ENCODE measurements at places on chromosomes 2 and 18.
A peak's percentile ranks its signal among the peaks of the same experiment; 100 is the strongest.

DNA sequence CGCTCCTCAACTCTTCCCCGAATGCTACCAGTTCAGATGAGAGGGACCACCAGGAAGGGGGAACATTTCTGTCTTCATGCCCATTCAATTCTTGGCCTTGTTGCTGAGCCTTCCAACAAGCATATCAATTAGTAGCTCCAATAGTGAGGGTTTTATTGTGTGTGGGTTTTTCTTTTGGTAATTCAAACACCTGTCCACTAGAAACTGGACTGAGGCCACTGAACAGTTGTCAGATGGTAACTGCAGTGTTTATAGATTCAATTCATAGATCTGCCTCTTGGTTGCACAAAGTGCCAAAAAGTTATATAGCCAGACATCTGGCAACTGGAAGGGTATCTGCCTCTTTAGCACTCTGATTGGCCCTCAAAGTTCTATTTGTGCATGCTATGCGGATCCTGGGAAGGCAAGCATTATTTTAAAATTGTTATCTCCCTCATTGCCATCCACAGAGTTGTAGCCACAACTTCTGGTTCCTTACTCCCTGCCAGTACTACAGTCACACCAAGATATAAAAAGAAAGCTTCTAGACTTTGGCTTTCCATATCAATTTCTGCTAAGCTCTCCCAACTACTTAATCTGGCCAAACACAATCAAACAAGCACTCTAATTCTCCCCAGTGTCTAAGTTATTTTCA lies 83.3 kb upstream of the ZNF521 start:
- DNase-seq: no peak

DNA sequence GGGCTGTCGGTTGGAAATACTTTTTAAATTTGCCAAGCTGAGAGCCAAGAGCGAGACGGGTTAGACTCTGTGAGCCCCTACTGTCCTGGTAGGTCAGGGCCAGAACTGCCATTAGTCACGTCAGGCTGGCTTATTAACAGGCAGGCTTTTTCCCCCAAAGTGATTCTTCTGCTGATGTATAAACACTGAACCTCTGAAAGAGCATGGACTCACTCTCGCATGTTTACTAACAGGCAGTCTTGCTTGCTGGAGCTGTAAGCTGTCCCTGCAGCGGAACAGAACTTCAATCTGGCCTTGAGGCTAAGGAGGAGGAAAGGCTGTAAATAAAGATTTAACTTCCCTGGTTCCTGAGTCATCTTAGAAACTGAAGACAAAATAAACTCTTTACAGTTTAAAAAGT lies 288.4 kb downstream of the PIEZO2 start:
- no peak for DNase-seq

DNA sequence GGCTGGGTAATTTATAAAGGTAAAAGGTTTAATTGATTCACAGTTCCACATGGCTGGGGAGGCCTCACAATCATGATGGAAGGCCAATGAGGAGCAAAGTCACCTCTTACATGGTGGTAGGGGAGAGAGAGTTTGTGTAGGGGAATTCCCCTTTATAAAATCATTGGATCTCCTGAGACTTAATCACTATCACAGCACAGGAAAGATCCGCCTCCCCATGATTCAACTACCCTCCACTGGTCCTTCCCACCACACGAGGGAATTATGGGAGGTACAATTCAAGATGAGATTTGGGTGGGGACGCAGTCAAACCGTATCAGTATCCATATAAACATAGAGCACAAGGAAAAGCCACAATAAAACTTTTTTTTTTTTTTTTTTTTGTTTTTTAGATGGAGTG lies 172.6 kb upstream of the PIEZO2 start:
- DNase-seq: no peak

DNA sequence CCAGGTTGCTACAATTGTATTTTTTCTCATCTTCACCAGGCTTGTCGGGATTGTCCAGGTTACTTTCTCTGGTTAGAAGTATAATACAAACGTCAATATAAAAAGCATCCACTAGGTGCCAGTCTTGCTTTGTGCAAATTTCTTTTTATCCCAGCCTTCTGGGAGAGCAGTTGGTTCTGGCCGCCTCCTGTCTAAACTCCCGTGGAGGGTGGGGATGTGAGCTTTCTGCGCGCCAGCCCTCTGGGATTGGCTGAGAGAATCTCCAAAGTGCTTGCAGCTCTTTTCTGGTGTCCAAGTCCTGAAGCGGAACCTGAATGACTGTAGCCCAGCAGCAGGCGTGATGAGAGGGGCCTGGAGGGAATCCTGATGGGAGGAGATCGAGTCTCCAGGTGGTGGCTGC lies 22.4 kb upstream of the TOGARAM2 start:
- DNase-seq: no peak

DNA sequence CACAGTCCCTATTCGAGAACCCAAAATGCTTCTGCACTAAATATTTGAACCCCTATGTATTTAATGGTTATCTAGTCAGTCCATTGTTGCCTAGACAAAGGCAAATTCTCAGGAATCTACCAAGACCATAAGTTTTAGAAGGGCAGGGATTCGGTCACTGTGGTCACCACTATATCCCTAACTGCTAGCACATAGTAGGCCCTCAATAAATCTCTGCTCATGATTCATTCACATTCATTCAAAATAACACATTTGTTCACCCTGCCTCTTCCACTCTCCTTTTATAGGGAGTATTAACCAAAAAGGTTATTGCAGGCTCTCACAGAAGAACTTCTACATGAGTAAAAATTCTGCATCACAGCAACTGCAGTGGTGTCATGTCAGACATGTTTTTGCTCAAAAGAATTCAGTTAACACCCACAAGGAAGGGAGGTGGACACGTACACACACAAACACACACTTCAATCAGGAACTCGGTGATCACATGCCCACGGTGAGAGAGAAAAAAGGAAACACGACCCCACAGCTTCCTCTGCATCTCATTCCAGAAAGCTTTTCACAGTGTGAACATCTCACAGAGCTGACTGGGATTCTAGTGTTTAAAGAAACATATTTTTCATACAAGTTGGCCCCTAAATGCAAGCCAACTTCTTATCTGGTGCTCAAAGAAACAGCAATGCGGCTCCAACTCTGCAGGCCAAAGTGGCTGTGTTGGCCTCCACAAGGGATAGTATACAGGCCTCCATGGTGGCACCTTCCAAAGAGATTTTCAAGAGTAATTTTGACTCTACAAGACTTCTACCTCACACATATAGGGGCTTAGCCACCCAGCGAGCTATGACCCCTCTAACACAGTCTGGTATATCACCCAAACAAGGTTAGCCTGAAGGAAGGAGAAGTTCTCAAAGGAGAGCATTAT lies 98.0 kb downstream of the ANKRD44 start:
- DNase-seq: peak; percentile 33
